ENCODE measurements at places on chromosomes 13 and 19.

GRCh38 chr19:31418692-31419430 is 69.6 kb upstream of the TSHZ3 start:
- DNase-seq = no peak

DNA sequence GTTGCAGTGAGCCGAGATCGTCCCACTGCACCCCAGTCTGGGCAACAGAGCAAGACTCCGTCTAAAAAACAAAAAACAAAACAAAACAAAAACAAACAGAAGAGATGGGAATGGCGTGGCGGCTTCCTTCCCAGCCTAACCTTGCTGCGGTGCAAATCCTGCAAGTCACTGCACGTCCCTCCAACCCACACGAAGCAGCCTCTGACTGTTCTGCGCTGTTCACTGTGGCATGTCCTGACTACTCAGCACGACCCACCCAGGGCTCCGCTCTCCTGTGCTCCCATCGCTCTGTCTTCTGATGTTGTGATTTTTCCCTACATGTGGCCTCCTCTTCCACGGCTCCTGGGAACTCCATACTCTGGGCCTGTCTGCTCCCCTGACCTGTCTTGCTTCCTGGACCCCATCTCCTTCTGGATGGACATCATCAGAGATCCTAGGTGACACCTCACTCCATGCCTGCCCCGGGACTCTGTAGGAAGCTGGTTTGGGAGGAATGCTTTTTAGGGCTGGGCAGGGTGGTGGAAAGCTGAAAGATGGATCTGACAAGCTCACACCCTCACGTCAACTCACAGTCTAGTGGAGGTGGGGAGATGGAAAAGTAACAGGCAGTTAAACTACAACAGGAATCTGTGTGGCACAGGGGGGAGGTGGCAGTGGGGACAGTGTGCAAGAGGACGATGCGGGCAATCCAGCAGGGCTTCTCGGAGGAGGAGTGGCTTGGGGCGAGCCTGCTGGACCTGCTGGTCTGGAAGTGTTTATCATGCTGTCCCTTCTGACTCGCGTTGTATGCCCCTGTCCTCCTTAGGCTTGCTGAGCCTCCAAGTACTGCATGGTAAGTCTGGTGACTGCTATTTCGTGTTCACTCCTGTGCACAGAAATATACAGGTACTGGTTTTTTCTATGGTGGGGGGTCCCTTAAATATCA is 18.8 kb downstream of the ZSCAN5A start:
- no peak for DNase-seq

- DNase-seq = no peak
These were observed 57.9 kb downstream of the RXFP2 start for GRCh38 chr13:31797154-31797775.

DNA sequence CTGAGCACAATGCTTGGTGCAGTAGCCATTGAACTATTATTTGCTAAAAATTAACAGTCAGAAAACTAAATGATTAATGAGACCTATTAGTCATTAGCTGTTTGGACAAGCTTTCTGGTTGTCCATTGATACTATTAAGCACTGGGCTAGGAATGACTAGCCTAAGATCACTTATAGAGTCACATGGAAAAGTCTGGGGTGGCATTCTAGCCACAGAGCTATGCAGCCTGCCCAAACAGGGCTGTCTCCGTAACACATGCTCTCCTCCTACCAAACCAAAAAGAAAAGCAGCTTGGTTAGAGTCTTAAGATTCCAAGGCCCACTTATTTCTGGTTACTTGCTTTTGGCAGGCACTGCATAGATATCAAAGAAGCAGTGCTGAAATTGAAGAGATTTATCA is 193.5 kb upstream of the NBEA start:
- no peak for DNase-seq

GRCh38 chr13:99989276-99990125 is 7.9 kb downstream of the ZIC2 start:
- DNase-seq = no peak

GRCh38 chr19:8515317-8515716 is 1.4 kb upstream of the ZNF414 start:
- no peak for DNase-seq

DNA sequence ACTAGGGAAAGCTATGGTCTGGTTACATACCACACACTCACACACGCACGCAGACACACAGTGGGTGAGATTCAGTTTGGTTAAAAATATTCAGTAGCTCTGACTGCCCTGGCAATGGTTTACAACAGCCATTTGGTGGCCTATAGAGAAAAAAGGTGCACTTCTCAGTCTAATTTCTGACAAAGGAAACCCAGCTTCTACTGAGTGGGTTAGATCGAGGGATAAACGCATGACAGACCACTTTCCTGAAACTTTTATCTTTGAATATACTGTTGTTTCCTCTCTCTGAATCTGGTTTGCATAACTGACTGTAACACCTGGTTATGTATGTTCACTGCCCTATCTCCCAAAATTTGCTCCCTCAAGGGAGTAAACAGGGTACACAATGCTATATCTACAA is 2.5 kb downstream of the LIG4 start:
- DNase-seq = no peak

- DNase-seq = no peak
These were observed 575.6 kb downstream of the DIAPH3 start for GRCh38 chr13:59587971-59588716.

DNA sequence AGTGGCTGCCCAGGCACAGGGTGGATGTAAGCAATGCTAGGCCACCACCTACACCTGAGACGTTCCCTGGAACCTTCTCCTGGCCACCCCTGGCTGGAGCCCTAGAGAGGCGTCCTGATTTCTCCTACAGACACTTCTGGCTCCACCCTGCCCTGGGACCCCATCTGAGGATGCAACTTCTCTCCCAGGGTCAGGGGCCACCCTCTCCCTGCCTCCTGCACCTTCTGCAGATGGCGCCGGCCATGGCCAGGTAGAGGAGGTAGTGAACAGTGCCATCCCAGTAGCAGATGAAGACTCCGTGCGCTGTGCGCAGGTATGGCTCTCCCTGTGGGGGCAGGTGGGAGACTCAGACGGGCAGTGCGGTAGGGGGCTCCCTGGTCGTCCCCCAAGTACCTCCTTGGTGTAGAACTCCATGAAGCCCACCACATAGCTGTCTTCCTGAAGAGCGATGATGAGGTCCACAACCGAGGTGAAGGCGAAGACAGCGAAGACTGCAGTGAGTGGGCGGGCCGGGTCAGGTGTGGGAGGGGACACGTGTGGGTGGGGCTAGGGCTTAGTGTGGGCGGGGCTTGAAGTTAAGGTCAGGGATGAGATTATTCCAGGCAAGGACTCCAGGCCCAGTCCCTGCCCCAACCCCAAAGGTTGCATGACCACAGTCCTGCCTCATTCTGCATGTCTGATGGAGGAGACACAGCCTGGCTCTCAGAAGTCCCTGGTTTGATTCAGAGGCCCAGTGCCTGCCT is 3.0 kb downstream of the TM6SF2 start:
- no peak for DNase-seq

DNA sequence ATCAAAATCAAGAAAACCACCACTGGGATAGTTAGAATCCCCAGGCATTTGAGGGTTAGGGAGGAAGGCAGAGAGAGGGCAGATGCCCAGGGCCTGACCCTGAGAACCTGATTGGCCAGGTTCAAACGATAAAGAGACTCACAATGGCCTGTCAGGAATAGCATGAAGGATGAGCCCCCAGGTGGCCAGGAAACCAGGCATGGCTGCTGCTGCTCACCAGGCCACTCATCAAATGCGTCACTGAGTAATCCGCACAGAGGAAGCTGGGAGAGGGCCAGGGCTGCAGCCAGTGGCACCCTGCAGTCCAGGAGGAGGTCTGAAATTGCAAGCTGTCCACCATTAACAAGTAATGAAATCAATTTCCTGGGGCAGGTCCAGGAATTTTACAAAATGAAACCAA is 111.3 kb downstream of the KATNAL1 start:
- no peak for DNase-seq

GRCh38 chr19:49387936-49388372 is at the start of gene KASH5:
KASH5 (plus strand) TSS chr19:49388249; CDS start chr19:49390884, 2,635 bp downstream.
- no peak for DNase-seq

DNA sequence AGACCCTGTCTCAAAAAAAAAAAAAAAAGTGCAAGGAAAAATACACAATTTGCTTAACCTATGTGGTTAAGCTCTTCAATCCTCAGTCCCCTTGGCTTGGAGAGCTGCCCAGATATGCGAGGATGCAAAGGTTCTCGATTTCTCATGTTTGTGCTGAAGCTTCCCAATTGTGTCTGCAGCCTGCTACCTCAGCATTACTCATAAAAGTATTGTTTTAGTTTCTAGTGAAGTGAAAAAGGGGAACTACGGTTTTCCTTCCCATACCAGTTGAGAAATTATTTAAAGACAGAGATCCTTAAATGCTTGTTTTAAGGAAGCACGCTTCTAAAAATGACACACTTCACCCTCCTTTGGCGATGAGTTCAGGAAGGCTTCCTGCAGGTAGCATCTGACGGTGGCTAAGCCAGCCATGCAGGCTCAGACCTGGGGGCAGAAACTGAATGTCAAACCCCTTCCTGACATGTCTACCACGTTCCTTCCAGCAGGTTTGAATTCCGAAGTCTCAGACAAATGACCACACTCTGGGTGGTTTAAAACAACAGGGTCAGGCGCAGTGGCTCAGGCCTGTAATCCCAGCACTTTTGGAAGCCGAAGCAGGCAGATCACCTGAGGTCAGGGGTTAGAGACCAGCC is 47.9 kb downstream of the RUBCNL start:
- no peak for DNase-seq

DNA sequence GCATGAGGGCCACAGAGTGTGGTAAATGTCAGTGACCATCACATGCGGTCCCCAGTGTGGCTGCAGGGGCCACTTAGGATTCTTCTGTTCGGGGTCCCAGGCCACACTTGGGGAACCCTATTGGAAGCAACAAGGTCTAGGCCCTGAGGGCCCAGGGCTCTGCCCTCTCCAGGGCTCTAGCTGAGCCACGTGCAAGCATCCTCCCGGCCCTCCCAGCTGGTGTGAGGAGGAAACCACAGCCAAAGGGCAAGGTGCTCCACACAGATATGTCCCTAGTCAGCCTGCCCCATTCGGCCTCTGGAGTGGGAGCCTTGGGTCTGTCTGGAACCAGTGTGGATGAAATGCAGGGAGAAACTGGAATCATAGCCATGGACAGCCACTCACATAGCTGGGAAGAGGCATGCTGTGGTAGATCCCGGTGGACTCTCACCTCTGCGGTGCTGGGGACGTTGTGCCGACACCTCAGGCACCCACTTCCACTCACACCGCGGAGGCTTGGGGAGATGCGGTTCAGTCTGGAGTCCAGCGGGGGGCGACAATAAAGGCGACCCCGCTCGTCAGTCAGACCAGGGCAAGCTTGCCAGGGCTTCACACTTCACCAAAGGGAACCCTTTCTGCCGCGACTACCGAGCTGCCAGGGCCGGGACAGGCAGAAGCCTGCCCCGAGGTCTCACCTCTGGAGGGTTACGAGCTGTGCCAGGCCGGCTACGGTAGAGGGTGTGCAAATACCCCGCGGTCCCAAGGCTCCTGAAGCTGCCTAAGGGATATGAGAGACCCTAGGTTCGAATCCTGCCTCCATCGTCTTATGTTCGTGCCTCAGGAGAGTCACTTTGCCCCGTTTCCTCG is 4.3 kb upstream of the ZNF497 start:
- DNase-seq = no peak

DNA sequence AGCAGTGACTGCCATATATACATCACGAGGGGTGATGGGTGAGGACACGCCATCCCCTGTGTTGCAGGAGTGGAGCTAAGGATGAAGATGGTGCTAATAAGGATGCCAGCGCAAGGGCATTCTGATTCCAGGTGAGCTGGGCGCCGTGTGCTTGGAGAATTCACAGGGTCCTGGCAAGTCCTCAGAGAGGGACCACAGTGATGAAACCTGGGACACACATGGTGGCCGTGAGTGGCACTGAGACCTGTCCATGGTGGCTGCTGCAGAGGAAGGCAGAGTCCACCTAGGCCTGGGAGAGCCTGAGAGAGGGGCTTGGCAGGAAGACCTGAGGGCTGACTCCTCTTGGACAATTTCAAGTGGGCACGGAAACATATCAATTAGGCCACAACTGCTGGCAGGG is 65.2 kb downstream of the RFX2 start:
- DNase-seq = no peak

DNA sequence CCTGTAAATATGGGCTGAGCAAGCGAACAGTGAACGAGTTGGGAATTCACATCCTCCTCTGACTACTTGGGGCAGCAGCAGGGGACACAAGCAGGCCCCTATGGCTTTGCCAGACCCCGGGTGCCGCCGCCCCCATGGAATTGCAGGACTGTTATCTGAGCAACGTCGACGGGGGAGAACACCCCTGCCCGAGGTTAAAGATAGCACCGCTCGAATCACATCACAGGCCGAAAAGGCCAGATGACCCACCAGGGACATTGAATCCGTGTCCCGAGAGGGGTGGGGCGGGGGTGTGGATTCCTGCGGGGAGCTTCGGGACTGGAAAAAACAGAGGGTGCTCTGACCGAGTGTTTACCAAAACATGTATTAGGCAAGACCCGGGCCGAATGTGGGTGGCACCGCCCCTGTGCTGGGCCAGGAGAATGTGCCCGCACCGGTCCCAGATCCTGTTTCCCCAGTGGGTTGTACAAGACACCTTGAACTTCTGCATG is 9.1 kb downstream of the FEM1A start:
- DNase-seq = no peak

GRCh38 chr19:50500060-50500752 is 10.8 kb downstream of the JOSD2 start:
- DNase-seq = no peak

DNA sequence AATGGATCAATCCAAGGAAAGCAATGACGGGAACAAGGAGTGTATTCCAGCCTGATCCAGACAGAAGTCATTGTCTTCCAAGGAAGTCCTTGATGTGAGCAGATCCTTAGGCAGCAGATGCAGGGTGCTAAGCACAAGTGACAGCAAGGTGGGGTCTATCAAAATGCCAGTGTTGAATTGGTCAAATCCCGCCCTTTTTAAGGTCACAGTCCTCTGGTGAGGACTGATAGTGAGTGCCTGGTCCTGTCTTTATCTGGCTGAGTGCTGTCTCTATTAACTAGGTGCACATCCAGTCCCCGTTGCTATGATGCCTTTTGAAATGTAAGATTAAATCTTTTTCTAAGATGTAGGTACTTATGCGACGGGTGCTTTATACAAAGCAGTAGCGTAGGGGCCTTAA is 1.3 kb upstream of the LAMP1 start:
- no peak for DNase-seq

DNA sequence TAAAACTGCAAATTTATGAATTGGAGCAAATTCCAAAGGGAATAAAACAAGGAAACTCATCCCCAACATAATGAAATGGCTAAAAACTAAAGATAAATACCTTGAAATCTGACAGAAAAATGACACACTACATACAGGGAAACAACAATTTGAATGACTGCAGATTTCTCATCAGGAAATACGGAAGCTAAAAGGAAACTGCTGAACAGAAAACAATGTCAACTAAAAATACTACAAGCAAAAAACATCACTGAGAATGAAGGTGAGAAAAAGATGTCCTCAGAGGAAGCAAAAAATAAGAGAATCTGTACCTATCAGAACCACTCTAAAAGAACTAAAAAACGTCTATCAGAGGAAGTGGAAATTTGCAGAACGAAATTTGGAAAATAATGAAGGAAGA is 39.5 kb downstream of the ZSWIM9 start:
- DNase-seq = no peak
